ENCODE measurements at places on chromosomes 7 and 10.

DNA sequence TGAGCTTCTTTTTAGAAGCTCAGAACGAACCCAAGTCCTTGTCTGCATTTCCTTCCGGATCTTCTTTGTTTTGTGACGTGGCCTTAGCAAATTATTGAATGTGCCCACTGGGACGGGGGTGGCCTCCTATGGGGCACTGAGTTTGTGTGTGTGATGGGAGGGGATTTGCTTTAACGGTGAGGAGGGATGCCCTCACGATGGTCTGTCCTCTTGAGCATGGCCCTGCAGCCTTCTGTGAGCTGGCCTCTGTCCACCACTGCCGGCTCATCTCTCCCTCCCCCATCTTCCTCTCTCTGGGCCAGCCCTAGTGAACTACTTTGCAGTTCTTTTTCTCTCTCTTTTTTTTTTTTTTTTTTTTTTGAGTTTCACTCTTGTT is 62.9 kb upstream of the MKRN1 start:
- no peak for DNase-seq

- DNase-seq, result no peak
These were observed 6.0 kb upstream of the TAS2R38 start for GRCh38 chr7:141979568-141979967.

GRCh38 chr7:110296321-110296720 is 794.6 kb upstream of the LRRN3 start:
- DNase-seq, result no peak

- no peak for DNase-seq
These were observed 2.0 kb upstream of the SFR1 start for GRCh38 chr10:104119996-104120395.

GRCh38 chr7:128741491-128741890 is 2.3 kb downstream of the CALU start:
- no peak for DNase-seq

GRCh38 chr10:71964743-71965515 is 734 bp downstream of the CHST3 start:
- no peak for DNase-seq

DNA sequence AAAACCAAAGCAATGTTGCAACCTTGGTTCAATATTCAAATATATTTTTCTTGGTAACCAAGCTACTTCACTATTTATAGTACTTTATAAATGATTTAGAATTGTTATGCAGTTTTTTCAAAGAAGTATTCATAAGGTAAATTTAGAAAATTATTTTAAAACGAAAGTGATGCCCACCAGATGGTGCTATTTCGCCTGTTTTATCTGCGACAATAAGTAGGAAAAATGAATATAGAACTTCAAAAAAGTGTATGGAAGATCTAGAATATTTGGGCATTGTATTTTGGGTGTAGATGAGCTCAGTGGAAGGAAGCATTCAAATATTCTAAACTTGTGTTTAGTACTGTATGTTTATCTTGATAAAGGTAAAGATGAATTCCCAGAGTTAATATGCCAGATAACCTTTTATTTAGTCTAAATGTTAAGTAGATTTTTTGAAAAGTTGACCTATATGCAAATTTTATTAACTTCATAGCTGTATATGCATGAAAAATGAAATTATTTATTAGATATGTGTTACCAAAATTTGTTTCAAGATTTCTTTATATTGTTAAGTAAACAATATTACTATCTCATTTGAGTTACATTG is 93.2 kb downstream of the ADK start:
- DNase-seq, result no peak

- no peak for DNase-seq
These were observed 91.1 kb upstream of the PRSS58 start for GRCh38 chr7:142348921-142349405.

- no peak for DNase-seq
These were observed 740 bp downstream of the ANXA7 start for GRCh38 chr10:73413108-73413527.

- DNase-seq, result no peak
These were observed 609 bp upstream of the PNLIP start for GRCh38 chr10:116545122-116545521.

- DNase-seq, result no peak
These were observed 728.3 kb upstream of the PHF14 start for GRCh38 chr7:10245406-10245805.

- DNase-seq, result no peak
These were observed 103.9 kb upstream of the RET start for GRCh38 chr10:42972946-42973345.

DNA sequence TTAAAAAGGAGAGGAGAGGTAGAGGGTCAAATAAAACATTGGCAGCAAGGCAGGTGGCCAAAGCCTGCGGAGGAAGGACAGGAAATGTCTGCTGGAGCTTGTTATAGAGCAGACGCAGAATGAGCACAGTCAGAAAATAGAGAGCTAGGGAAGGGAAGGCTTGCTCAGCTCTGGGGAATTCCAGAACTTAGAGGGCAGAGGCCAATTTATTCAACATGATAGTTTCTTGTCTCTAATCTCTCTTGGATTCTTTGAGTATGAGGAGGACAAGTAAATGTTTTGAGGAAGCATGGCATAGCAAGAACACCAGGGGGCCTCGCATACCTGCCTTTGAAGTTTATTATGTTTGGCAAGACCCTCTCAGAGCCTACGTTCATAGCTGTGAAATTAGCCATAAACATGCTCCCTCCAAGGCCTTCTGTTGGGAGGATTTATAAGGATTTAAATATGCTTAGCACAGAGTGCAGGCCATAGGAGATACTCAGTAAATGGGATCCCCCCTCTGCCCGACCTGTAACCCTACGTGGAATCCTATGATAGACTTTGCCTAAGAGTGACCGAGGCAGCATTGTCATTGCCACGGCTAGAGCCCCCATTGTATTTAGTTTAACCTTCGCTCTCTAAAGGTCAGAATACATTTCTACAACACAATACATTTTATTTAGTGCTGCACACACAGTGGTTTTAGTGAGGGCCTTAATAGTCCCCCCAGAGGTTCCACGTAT is 293.9 kb downstream of the CCDC3 start:
- DNase-seq, result no peak

GRCh38 chr10:95273393-95274312 is 17.1 kb downstream of the PDLIM1 start:
- DNase-seq, result no peak

DNA sequence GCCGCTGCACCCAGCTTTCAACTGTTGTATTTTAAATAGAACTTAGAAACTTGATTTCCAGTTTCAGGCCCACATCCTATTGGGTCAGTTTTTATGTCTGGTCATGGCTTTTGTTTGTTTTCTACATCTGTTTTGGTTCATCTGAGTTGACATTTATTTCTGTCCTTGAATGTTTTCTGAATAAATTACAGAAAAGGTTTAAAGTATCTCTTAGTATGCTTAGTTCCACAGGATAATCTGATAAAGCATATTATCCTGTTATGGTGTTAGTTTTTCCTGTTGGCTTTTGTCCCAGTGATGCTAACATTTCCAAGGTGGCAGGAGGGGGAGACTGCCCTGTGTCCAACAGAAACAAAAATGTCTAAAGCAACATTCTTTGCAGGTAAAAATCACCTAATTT is 733.2 kb downstream of the INHBA start:
- DNase-seq, result no peak

GRCh38 chr7:28714459-28715120 is 243.5 kb downstream of the TRIL start:
- DNase-seq, result no peak

DNA sequence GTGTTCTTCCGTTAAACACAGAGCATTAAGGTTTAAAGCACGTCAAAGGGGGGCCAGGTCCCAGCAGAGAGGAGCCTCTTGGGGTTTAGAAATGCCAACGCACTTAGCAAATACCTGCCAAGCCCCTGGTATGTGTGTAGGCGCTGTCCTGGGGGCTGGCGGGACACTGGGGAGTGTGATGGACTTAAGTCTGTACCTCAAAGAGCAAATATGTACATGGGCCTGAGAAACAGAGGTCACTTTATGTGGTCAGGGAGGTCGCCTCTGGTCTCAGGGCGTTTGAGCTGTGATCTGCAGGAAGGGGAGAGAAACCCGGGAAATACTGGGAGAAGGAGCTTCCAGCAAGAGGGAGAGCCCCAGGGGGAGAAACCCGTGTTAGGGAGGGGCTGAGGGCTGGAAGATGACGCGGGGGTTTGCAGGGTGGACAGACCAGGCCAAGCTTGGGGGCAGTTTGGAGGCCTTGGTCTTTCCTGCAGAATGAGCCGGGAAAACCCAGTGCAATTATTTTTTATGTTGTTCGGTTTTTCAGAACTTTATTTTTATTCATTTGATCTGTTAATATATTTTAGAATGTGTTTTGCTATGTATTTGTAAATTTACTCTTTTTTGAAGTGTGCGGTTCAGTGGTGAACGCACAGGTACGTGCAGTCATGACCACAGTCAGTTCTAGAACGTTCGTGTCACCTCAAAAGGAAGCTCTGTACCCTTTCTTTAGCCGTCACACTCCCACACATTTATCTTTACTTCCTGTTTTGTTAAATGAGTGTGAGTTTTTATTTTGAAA is 441.4 kb upstream of the FOXK1 start:
- no peak for DNase-seq

DNA sequence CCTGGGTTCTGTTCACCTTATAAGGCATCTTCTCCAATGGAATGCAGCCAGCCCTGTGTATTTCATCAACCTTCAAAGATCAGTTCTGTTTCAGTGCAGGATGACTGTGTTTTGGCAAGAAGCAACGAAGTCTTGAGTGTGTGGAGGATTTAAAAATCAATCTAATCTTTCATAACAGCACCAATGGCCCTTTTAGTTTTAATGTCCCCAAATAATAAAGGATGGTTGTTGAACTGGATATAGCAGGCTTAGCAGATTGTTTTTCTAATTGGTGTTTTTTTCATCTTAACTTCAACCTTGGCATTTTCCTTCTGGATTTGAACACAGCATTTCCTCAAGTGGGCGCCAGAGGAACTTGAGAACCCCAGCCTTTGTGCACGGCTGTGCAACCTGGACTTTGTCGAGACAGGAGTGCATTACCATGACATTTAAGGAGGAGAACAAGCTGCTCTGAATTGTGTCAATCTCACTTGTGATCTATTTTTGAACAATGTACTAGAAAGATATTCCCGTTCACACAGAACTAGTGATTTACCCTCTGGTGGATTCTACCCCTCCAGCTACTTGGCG is 313.3 kb upstream of the AKR1E2 start:
- DNase-seq, result no peak

DNA sequence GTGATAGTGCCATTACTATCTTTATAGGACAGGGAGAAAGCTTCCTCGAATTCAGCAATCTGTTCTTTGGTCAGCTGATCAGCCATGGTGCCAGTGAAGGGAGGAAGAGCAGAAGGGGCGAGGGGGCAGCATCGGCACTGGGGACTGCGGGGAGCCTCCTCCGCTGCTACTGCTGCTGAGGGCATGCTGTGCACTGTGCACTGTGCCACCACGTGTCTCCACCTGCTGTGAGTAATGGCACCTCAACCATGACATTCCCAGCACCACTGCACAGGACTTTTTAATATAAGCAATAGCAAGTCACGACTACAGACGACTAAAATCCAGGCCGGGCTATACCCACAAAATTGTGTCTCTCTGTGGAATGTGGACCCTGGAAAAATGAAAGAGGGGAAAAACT is 105.0 kb upstream of the LANCL2 start:
- DNase-seq, result no peak

DNA sequence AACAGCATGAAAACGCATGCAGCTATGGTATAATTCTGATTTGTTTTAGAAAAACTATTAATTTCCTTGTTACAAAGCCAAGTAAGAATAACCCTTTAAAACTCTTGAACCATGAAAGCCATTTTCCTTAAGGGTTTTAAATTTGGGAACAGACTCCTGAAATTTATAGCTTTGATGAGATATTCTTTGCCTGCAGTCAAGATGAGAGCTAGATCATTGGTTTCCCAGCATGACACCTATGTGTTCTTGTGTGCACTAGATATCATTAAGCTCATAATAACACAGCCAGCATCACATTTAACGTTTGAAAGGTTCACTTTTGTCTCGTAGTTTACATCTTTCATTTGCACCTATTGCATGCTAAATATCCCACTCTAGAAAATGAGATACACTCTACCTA is 202.2 kb downstream of the PHF14 start:
- DNase-seq, result no peak

DNA sequence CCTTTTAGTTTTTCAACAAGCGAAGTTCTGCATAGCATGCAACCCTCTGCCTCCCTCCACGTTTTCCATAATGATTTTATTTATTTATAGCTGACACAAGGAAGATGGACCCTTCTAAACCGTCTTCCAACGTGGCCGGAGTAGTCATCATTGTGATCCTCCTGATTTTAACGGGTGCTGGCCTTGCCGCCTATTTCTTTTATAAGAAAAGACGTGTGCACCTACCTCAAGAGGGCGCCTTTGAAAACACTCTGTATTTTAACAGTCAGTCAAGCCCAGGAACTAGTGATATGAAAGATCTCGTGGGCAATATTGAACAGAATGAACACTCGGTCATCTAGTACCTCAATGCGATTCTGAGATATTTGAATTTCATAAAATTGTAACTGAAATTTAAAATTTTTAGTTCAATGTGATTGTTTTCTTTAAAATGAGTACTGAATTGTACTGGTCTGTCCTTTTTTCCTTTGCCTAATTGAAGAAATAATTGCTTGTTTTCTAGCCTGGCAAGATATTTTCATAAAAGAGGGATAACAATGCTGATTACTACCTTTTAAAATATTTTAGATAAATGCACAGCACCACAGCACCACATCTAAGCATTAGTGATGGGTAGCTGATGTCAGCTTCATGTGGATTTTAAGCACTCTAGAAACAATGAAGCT is 41.5 kb upstream of the SLC39A12 start:
- DNase-seq, result no peak

DNA sequence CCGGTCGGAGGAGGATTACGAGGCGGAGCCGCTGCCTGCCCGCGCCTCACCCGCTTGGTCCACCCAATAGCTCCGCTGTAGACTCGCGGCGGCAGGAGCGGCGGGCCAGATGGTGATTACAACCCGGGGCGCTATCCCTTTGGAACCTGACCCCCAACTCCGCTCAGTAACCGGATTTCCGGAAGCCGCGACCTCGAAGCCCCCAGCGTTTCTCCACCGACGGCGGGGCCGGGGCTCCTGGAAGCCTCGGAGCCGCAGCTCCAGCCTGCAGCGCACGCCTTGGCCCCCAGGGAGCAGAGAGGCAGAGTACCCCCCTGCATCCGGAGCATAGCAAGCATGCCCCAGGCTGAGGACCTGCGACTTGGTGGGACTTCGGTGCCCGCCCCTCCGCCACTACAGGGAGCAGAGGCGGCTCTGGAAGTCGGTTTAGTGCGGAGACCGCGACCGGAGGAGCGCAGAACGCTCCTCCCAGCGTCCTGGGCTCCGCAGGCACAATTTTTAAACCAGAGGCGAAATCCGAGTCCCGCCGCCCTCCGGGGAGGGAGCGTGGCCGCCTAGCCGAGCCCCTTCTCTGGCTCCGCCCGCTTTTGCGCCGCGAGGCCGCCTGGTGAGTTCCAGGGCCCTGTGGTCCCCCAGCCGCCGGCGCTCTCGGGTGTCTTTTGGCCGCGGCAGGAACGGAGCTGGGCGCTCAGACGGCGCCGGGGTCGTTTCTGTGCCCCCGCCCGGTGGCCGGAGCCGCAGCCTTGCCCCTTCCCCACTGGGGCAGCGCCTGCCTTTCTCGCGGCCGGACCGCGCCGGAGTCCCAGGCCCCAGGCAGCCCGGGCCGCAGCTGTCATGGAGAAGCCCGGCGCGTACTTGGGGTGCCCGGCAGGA is 28.2 kb upstream of the BMS1 start:
- DNase-seq, result no peak
